Large intestine (tissue), 12 donors: ENCODE measurements at places on chromosomes 5 and 9. TPM values are rescaled to one million over a fixed set of nuclear protein-coding genes. Genes with fewer than 3 reads are reported as not detected.

LCN2 gene
- polyA plus RNA-seq = 0.93 TPM

GRCh38 chr5:122170620-122171019, 41.3 kb downstream of the ZNF474 start:
- no peak for DNase-seq
- H3K4me3 ChIP-seq = no peak overlapping the region
- H3K27ac ChIP-seq = no peak overlapping the region
- no peaks in the 10 kb centered on the region for H3K27me3 ChIP-seq

TAF11L5 gene
- not detected for polyA plus RNA-seq

GRCh38 chr5:4542145-4542778, 597.9 kb upstream of the ADAMTS16 start:
- DNase-seq = no peak
- H3K4me3 ChIP-seq = no peak overlapping the region
- H3K27me3 ChIP-seq = no peaks in the 10 kb centered on the region
- no peaks in the 10 kb centered on the region for H3K4me1 ChIP-seq

CXCL14 gene
- polyA plus RNA-seq = 161 TPM

KCNN2 gene
- polyA plus RNA-seq = 0.48 TPM

GRCh38 chr9:121912812-121913627, 180.1 kb downstream of the TTLL11 start:
- H3K27me3 ChIP-seq = no peaks in the 10 kb centered on the region
- H3K4me3 ChIP-seq = no peak overlapping the region
- H3K27ac ChIP-seq = no peak overlapping the region
- no peak for DNase-seq
- H3K4me1 ChIP-seq = no peaks in the 10 kb centered on the region

- H3K27me3 ChIP-seq = no peaks in the 10 kb centered on the region
- H3K27ac ChIP-seq = no peak overlapping the region
- no peak for DNase-seq
- no peaks in the 10 kb centered on the region for H3K4me1 ChIP-seq
- no peaks in the 10 kb centered on the region for H3K36me3 ChIP-seq
- no peak overlapping the region for H3K4me3 ChIP-seq
These were observed 318.3 kb downstream of the CHSY3 start for GRCh38 chr5:130222573-130222972.

PCDHGA4 gene
- 0.79 TPM for polyA plus RNA-seq
